Activated CD8-positive, alpha-beta memory T cell treated with anti-CD3 and anti-CD28 coated beads for 1 hour (primary cell): ENCODE measurements at places on chromosomes 11 and 22.

DNA sequence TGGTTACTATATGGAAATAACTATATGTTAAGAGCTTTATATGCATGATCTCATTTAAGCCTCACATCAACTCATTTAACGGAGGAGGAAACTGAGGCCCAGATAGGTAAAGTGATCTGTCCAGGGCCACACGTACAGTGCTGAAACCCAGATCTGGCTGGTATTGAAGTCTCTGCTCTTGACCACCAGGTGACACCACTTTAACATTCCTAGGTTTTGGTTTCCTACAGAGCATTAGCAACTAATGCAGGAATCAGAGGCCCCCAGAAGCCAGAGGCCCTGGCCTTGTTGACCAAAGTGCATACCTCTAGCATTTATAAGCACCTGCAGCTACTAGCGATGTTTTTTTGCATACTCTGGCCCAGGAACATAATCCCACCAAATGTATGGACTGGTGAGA, 12.9 kb upstream of the LIMK2 start:
- no peak for DNase-seq

DNA sequence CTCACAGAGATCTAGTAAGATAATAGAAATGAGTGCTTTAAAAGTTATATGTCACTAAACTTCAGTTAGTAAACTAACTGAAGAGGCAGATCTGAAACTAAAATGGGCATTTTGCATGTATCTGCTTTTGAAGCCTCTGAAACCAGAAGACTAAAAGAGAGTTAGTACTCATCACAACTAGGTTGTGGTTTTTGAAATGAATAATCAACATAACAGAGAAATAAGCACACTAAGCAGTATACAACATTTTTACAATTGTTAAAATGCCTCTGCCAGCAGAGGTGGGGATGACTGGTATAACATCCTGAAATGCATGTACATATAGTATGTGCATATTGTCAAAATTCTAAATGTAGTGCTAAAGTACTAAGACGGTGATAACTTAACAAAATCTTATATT, 564.5 kb downstream of the DLG2 start:
- no peak for DNase-seq

- DNase-seq, result no peak
Measured at GRCh38 chr11:60170566-60170965, 12.3 kb downstream of the MS4A6A start.

GRCh38 chr22:29635734-29636357, 32.4 kb downstream of the NF2 start:
- no peak for DNase-seq

DNA sequence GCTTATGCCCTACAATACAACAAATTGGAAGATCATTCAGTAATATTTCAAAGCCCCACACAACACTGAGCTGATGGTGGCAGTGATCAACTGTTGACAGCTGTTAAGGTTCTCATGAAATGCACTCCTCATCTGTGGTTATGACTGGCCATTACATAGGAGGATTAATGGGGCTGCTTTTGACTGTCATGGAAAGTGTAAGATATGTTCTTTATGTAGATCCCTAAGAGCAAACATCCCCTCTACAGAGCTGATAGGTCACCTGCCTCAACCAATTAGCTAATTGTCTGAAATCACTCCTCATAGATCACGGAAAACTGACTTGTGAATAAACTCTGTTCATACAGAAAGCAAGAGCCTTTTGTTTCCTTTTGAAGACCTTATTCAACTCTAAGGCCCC, 78.1 kb downstream of the GAB2 start:
- no peak for DNase-seq
